ENCODE measurements at places on chromosomes 7 and 10.

DNA sequence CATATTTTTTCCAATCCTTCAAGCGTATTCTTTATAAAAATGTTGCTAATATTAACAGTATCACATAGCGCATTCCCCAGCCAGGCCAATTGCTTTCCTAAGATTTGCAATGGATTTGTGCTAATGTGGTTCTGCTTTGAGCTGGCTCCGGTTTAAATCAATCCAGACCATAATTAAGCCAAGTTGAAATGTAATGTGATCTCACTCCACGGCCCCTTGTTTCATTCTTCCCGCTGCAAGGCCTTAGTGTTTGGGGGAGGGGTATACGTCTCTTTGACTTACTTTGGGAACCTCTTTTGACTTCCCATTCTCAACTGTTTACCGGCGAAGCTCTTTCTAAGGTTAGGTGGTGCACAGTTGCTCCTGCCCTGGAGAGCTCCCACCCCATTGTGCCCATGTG is 86.4 kb downstream of the PRPF18 start:
- no peak for DNase-seq

GRCh38 chr7:157434231-157434630 is 97.4 kb downstream of the DNAJB6 start:
- DNase-seq: no peak

GRCh38 chr10:105247831-105248499 is 606.9 kb downstream of the SORCS3 start:
- no peak for DNase-seq

GRCh38 chr10:133182190-133182589 is 22.2 kb downstream of the KNDC1 start:
- DNase-seq: no peak

DNA sequence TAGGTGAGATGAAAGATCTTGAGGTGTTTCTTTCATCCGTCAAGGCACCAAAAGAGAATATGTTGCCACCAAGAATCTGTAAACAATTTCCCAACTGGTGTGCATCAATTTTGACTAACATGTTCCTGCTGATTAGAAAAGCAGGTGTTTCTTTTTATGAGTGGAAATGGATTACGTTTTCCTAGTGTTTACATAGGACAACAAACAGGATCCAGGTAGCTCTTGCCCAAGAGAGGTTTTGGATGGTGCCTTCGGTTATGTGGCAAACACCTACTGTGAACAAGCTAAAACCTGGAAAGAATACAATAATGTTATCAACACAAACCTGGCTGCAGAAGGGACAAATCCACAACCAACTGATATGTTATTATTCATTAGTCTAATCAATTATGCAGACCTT is 53.6 kb upstream of the WNT16 start:
- no peak for DNase-seq
